ENCODE measurements at places on chromosomes 13 and 19. TPM values are rescaled to one million over a fixed set of nuclear protein-coding genes. Genes with fewer than 3 reads are reported as not detected.

GRCh38 chr19:51593969-51594773 is 23.1 kb downstream of the ZNF175 start:
- DNase-seq: peak; percentile 89

DNA sequence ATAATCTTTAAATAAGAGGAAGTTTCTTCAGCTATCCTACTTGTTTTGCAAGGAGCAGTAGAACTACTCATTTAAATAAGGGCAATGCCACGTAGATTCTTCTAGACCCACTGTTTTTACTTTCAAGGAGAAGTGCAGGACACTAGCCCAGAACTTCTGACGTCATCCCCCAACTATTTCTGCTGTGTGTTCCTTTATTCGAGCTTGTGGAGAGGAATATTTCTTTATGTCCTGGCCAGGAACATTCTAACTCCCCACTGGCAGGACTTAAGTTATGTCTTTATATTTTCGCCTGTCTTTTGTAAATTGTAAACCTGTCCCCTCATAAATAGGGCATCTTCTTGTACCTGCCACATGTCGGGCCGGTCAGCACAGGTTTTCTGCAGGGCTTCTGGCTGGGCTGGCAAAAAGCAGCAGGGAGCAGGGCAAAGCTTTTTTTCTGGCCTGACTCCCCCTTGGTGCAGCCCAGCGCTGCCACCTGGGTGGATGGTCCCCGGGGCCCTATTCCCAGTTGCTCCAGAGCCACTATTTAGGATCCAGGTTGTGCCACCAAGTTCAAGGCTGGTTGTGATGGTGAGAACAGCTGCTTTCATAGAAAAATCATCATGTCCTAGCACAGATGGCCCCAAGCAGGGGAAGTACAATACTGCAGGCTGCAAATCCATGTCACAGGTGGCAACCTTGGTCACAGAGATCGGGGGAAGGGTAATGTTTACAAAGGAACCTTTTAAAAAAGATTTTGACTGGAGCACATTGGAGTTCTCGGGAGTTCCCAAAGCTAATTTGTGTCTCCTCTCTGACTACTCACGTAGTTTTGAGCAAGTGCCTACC is 1.8 kb downstream of the MBNL2 start:
- DNase-seq: no peak

GRCh38 chr19:51179256-51179655 is 37.2 kb downstream of the SIGLEC7 start:
- DNase-seq: no peak

- DNase-seq: no peak
These were observed 600.5 kb upstream of the KLHL1 start for GRCh38 chr13:70708775-70709174.

Gene ZNF888
- polyA plus RNA-seq: 13.2 TPM

GRCh38 chr13:31115616-31116015 is 46.1 kb downstream of the HSPH1 start:
- DNase-seq: no peak

DNA sequence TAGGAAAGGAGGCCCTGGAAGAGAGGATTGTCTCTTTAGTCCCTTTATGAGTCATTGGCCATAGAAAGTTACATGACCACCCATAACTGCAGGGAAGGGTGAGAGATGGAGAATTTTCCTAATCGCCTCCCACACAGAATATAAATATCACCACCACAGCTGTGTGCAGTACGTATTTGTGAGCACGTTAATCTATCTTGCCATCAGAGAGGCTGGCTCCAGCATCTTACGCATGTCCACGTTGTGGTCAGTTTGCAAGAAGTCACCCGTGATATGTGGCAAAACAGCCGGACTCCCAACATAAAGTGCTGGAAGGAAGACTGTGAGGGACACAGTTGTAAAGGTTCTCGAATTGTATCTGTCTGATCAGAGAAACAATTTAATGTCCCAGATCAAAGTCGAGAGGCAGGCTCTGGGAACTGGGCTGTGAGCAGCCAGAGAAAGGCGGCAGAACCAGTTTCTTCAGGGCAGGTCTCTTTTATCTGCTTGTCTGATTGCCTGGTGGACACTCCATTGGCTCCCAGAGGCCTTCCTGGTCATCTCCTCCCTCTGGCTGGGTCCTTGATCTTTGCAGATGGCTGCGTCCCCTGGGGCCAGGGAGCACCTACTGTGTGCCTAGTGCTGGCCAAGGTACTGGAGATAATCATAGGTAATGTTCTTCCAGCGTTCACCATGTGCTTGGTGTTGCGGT is 74.9 kb downstream of the SIPA1L3 start:
- no peak for DNase-seq

Data from left renal pelvis (tissue), 4 donors.